Ureter (tissue), 1 donor: ENCODE measurements at places on chromosomes 1 and 21.

- no peak for DNase-seq
Observed at GRCh38 chr1:11563560-11564069, 84.7 kb downstream of the DISP3 start.

GRCh38 chr1:25723250-25723880 lies 76.6 kb upstream of the SELENON start:
- DNase-seq, result no peak

DNA sequence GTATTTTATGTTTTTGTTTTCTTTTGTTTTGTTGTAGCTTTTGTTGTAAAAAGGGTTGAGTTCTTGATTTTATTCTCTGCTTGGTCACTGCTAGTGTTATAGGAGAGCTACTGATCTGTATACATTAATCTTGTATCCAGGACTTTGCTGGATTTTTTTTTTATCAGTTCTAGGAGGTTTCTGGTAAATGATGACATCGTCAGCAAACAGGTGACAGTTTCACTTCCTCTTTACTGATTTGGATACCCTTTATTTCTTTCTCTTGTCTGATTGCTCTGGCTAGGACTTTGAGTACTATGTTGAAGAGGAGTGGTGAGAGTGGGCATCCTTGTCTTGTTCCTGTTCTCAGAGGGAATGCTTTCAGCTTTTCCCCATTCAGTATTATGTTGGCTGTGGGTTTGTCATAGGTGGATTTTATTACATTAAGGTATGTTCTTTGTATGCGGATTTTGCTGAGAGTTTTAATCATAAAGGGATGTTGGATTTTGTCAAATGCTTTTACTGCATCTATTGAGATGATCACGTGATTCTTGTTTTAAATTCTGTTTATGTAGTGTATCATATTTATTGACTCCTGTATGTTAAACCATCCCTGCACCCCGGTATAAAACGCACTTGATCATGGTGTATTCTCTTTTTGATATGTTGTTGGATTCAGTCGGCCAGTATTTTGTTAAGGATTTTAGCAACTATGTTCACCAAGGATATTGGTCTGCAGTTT lies 905.7 kb downstream of the LTN1 start:
- no peak for DNase-seq

- DNase-seq, result no peak
Observed at GRCh38 chr1:229843627-229844238, 217.7 kb downstream of the URB2 start.

- DNase-seq, result no peak
Observed at GRCh38 chr21:33760641-33761440, 118.5 kb downstream of the ITSN1 start.

GRCh38 chr1:221863635-221864034 lies 121.7 kb upstream of the DUSP10 start:
- DNase-seq, result no peak

GRCh38 chr1:59232216-59232615 lies 64.7 kb upstream of the FGGY start:
- peak; percentile 48 for DNase-seq

- DNase-seq, result no peak
Observed at GRCh38 chr1:163038928-163039706, 30.0 kb upstream of the RGS4 start.

GRCh38 chr1:110094931-110095654 lies 17.1 kb upstream of the UBL4B start:
- DNase-seq, result no peak

DNA sequence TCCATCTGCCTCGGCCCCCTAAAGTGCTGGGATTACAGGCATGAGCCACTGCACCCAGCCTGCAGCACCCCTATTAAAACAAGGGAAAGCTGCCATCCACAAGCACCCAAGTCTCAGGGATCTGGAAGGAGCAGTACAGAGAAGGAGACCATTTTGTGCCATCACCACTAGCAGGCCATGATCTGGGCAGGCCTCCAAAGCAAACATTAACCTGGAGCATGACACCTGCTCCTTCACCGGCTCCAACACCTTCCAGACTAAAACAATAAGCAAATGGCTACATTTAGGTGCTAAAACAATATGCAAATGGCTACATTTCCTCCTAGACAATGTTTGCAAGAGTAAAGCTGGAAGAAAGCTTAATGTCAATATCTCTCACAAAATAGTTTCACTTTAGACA lies 16.7 kb downstream of the MEAF6 start:
- DNase-seq, result no peak

- no peak for DNase-seq
Observed at GRCh38 chr1:160264795-160265307, 2.5 kb upstream of the DCAF8 start.

DNA sequence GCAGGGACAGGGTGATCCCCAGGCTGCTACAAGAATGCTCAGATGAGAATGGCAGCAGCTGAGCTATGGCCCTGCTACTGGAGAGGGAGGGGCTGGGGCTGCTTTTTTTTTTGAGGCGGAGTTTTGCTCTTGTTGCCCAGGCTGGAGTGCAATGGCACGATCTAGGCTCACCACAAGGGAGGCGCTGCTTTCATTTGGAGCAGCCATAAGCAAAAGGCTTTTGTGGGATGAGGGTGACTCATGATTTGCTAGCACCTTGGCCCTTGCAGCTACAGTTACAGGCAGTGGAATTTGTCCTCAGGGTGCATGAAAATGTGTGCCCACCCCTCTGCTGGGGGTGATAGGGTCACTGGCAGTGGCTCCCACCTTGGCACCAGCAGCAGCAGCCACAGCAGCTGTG lies 32.4 kb upstream of the CYP4A22 start:
- DNase-seq, result no peak

DNA sequence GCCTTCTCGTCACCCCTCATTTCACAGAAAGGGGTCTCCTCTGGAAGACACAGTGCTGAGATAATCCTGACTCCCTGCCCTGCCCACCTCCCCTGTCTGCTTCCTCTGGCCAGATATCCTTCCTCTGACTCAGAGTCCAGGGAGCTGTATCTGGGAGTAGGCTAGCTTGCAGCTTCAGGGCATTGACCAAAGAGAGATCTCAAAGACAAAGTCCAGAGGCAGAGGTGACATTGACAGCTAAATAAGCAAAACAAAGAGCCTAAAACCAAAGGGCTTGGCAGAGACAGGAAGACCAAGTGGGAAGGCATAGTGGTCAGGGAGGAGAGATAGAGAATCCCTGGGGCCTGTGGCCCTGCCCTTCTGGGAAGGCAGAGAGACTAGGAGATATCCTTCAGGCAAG lies 64.9 kb downstream of the TNR start:
- no peak for DNase-seq

GRCh38 chr1:212497553-212497952 lies 64.8 kb downstream of the NENF start:
- DNase-seq, result no peak

- no peak for DNase-seq
Observed at GRCh38 chr1:98910827-98911226, 93.8 kb downstream of the PLPPR5 start.

DNA sequence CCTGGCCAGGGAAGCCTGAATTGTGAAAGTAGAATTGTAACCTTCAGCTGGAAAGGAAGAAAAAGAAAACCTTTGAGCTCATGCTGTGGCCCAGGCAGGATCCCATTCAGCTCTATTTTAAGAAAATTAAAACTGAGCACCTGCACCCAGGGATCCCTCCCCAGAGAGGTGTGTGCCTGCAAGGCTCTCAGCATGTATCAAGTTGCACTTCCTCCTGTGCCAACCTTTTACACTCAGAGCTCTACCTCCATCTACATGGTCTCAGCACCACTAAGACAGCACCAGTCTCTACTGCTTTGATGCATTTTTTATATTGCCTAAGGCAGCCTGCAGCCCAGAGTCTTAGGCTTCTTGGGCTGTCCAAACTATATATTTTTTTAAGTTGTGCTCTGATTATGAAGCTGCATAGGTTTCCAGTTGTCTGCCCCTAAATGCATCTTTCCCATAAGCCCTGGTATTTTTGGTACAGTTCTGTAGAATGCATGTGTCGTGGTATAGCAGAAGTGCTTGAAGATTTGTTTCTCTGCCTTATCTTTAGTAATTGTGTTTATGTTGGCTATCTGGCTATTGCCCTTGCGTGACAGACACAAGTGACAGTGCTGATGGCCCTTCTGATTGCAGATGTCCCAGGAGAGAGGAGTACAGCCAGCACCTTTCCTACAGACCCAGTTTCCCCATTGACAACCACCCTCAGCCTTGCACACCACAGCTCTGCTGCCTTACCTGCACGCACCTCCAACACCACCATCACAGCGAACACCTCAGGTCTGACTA lies 63.1 kb downstream of the PTPRC start:
- DNase-seq, result no peak

GRCh38 chr1:167893798-167894197 lies 20.1 kb downstream of the ADCY10 start:
- no peak for DNase-seq

- no peak for DNase-seq
Observed at GRCh38 chr1:113905435-113905861, 322 bp downstream of the DCLRE1B start.

GRCh38 chr1:34927316-34927715 lies 2.1 kb downstream of the DLGAP3 start:
- no peak for DNase-seq

DNA sequence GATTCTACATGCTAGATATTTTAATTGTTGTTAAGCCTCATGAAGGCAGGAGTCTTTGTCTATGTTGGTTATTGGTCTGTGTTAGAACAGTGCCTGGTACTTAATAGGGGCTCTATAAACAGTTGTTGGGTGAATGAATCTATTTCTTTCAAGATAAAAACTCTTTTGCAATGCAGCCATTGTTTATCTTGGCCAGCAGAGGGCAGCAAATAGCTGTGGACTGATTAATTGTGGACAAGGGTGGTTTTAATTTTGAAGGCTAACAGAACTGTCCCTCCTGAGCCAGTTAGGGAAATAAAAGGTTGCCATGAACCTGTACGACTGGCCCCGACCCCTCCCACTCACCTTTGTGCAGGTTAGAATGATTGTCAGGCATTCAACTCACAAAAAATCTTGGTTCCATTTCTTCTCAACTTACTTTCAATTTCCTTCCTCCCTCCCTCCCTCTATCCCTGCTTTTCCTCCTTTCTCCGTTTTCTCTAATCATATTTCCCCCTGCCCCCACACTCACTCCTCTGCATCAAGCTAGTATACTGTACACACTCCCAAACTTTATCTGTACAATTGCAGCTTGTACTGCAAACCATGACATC lies 66.3 kb upstream of the DIRAS3 start:
- peak; percentile 64 for DNase-seq

GRCh38 chr21:25562660-25563059 lies 44.6 kb downstream of the MRPL39 start:
- no peak for DNase-seq

DNA sequence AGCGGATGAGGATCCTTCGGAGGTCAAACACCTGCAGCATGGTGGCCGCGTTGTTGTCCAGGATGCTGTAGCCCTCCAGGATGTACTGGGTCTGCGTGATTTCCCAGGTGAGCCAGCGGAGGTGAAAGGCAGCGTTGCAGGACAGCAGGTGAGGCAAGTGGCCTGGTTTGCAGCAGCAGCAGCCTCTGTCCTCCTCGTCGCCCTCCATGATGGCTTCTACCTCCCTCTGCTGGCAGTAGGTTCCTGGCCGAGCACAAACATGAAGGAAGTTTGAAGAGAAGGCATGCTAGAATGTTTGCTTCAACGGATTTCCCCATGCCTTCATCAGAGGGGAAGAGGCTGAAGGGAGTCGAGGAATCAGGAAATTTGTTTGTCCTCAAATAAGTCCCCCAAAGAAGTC lies 74.7 kb downstream of the NTPCR start:
- peak; percentile 63 for DNase-seq

DNA sequence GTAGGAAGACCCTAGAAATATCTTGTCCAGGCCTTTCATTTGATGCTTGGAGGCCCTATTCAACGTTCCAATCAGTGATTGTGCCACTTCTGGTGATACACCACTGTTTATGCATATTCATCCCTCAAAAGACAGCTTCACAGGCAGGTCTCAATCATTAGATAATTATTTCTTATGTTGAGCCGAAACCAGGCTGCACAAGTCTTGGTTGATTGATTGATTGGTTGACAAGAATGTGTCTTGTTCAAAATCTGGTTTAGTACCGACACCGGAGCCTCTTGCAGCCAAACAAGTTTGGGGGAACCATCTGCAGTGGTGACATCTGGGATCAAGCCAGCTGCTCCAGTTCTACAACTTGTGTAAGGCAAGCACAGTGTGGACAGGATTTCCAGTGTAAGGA lies 20.1 kb downstream of the C8A start:
- no peak for DNase-seq

DNA sequence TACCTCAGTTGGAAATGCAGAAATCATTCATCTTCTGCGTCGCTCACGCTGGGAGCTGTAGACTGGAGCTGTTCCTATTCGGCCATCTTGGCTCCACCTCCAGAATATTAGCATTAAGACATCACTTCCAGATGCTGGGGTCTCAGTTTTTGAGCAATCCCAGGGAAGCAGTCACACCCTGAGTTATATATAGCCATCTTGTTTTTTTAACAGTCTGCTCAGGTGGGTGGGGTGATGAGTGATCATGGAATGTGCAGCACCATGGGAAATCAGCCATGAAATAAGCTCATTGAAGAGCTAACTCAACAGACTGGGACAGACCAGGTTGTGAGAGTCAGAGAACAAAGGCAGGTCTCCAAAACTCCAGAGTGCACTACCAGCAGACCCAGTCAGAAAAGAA lies 27.0 kb upstream of the HMGB4 start:
- DNase-seq, result no peak

DNA sequence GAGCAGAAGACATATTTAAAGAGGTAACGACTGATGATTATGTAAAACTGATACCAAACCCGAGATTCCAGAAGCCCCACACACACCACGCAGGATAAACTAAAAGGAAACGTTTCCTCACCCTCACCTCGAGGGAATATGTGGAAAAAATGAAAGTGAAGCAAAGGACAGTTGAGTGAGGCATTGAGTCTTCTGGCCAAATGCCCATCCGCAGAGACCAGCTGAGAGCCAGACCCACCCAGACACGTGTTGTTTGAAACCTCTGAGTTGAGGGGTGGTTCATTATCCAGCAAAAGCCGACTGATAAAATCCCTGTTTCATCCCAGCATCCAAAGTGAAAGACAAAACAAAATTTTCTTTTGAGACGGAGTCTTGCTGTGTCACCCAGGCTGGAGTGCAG lies 29.6 kb upstream of the PCBP3 start:
- DNase-seq, result no peak

GRCh38 chr1:172246521-172247390 lies 173.7 kb upstream of the C1orf105 start:
- no peak for DNase-seq

- DNase-seq, result no peak
Observed at GRCh38 chr1:155160128-155160527, 13.0 kb downstream of the KRTCAP2 start.

GRCh38 chr1:213931836-213932235 lies 55.9 kb upstream of the PROX1 start:
- no peak for DNase-seq
